Epithelial cell of prostate (primary cell): ENCODE measurements at places on chromosomes 5 and 9.
A peak's percentile ranks its signal among the peaks of the same experiment; 100 is the strongest.

- no peak for DNase-seq
Measured at GRCh38 chr5:14171046-14171445, 27.9 kb downstream of the TRIO start.

GRCh38 chr5:131252824-131253171 lies 11.1 kb upstream of the CDC42SE2 start:
- DNase-seq: no peak

GRCh38 chr5:155631116-155631515 lies 617.6 kb downstream of the KIF4B start:
- peak; percentile 12 for DNase-seq

DNA sequence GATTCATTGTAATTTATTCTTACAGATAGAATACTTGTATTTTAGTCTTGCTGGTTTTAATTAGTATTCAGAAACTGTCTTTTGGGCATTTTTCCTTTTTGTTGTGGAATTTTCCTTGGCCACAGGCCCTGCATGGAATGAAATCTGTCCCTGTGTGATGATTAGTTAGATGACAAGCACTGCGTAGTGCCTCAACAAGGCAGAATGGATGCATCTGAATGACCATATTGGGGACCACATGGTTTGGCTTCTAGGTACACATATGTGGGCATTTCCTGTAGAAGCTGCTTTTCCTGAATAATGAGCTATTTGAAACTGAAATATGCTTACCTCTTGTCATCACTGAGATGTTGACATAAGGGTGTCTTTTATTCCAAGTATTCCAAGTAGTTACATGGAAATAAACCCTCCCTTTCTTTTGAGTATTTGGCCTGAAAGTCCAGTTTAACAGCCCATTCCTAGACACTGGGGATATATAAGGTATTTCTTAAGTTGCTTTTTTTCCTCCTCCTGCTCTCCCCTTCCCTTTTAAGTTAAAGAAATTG lies 147.3 kb downstream of the YTHDC2 start:
- DNase-seq: no peak

DNA sequence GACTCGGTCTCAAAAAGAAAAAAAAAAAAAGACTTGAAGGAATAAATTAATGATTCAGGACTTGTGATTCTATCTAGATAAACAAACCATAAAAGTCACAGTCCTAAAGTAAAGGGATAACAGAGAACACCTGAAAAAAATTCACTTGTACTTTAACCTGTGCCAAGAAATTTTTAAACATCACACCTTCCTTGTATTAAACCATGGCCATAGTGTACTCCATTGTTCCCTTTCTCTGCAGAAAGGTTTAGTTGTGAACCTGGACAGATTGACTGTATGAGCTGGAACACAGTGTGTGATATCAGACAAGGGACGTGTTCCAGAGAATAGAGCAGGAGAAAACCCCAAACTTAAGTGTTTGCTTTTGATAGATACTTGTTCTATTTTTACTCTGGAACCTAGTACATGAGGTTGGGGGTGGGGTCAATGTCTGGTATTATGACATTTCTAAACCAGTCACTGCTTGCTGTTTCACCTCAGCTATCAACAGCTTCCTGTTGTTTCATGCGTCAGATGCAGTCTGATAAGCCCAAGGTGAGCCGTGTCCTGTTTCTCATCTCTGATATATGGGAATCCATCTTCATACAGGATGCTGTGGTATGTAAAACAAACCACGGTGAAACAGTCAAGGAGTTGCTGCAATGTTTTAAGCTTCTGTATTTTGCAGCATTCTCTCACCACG lies 62.5 kb upstream of the ITGA1 start:
- peak; percentile 86 for DNase-seq

- DNase-seq: no peak
Measured at GRCh38 chr5:150731669-150732242, 27.1 kb downstream of the DCTN4 start.

GRCh38 chr9:133977421-133978201 lies 14.5 kb downstream of the VAV2 start:
- no peak for DNase-seq

GRCh38 chr5:126633552-126633951 lies 32.8 kb downstream of the PHAX start:
- DNase-seq: no peak

- no peak for DNase-seq
Measured at GRCh38 chr9:120944434-120944843, 17.8 kb upstream of the TRAF1 start.

GRCh38 chr9:129640086-129640870 lies 1.7 kb downstream of the ASB6 start:
- DNase-seq: no peak

DNA sequence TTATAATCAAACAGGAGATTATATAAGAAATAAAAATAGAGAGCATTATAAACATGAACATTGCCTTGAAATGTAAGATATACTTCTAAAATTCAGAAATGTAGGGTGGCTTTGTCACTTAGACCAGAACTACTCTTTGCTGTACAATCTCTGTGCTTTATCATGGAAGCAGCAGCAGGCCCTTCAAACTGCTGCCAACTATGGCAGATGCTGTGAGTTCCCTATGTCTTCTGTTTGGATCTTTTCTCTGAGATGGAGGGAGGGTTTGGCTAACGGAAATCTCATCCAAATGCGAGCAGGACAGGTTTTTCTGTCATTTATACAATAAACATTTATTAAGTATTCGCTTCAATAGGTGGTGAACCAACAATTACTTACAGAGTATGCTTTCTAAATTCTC lies 34.8 kb upstream of the RICTOR start:
- no peak for DNase-seq

DNA sequence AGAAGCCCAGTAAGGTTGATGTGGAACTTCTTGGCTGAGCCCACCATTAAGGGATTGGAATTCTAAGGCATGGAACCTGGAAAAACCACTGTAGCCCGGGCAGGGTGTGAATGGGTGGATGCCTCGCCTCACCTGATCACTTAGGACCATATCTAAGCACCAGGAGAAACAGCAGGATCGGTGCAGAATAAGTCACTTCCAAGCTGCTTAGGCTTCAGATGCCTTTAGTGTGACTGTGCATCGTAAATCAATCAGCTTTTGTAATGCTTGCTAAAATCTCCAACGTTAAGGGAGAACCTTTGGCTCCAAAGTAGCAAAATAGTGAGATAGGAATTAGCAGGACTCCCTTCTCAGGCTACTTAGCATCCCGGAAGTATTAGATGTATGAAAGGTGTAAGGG lies 103.9 kb upstream of the MEGF10 start:
- no peak for DNase-seq

GRCh38 chr9:121105531-121105930 lies 30.8 kb downstream of the CNTRL start:
- DNase-seq: no peak

- DNase-seq: no peak
Measured at GRCh38 chr9:76608575-76609273, 149.7 kb downstream of the GCNT1 start.

DNA sequence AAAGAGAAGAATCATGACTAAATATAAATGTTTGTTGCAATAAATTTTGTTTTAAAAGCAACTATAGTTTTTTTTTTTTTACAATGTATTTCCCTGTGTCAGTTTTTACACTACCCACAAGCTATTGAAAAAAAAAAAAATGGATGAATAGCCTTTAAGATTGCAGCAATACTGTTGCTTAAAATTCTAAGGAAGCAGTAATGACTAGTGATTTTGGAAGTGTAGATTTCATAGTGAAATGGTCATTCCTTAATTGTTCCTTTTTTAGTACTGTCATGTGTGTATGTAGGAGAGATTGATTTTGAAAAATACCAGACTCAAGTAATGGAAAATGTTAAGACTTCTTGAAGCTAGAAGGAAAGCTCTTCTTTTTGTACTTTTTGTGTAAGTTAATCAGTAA lies 53.1 kb downstream of the NDUFS4 start:
- DNase-seq: no peak

DNA sequence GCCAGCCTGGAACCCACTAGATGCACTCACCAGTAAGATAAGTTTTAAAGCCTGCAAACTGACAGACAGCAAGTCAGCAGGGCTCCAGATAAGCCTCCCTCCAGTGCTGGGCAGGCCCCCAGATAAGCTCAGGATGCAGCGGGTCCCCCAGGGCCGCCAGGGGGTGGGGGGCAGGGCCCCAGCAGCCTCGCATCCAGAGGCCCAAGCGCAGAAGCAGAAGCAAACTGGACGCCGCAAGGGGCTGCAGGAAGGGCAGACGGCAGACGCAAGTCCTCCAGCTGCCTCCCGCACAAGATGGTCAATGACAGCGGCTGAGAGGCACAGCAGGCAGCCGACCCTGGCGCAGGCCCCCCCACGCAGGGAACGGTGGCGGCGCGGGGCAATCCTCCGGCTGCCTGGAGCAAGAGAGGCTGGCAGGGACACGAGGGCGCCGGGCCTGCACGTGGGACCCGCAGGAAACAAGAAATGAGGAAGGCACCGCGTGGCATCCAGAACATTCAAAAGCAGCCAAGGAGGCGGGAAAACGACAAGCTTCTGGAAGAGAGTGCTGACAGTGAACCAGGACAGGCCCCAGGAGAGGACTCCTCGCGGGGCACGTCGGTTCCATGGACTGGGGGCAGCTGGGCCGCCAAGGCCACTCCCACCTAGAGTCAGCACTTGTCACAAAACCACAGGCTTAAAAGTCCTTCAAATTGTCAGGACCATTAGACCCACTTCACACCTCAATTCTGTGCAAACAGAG lies 49.8 kb downstream of the ROR2 start:
- DNase-seq: no peak

- DNase-seq: no peak
Measured at GRCh38 chr5:107790671-107791070, 119.9 kb upstream of the EFNA5 start.

DNA sequence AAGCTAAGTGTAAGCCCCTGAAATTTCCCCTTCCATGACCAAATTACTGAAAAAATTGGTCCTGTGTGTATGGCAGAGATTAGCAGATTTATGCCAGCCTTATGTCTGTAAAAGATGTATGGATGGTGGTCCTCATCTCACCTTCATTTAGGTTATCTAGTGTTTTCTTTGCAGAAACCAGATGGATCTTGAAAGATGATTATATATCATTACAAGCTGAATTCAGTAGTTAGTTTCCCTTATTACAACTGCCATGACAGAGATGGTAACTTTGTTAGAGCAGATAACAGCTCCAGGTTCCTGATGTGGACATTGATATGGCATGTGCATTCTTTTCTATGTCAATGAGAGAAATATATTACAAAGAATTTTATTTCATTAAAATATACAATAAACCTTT lies 1403.2 kb upstream of the CDH6 start:
- no peak for DNase-seq

DNA sequence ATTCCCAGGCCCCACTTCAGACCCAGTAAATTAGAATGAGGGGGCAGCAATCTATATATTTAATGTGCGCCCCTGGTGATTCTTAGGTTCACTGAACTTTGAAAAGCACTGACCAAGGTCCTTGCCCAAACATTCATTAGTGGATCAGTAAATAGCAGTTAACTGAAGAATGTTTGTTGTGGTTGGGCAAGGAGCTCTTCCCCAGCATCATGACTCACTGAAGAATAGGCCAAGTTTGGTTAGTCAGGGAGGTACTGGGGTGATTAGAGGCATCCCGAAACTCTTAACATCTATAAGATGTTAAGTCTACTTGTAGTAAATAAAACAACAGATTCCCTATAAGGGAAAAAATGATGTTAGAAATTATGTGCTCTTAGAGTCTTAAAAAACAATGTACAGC lies 833 bp upstream of the MROH2B start:
- peak; percentile 27 for DNase-seq

- no peak for DNase-seq
Measured at GRCh38 chr9:89601306-89601705, 3.5 kb upstream of the GADD45G start.

GRCh38 chr5:165622864-165623536 lies 2117.6 kb downstream of the MAT2B start:
- no peak for DNase-seq

DNA sequence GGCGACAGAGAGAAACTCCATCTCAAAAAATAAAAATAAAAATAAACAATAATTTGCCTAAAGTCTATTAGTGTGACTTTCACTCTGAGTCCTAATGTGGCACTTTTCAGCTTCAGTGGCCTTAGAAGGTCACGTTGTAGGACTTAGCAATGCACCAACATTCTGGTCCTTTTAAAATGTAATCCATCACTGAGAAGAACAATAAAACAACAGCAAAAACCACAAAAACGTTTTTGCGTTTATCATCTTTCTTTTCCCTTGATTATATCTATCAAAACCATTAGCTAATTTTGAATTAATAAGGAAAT lies 190.1 kb upstream of the ZNF608 start:
- DNase-seq: no peak

DNA sequence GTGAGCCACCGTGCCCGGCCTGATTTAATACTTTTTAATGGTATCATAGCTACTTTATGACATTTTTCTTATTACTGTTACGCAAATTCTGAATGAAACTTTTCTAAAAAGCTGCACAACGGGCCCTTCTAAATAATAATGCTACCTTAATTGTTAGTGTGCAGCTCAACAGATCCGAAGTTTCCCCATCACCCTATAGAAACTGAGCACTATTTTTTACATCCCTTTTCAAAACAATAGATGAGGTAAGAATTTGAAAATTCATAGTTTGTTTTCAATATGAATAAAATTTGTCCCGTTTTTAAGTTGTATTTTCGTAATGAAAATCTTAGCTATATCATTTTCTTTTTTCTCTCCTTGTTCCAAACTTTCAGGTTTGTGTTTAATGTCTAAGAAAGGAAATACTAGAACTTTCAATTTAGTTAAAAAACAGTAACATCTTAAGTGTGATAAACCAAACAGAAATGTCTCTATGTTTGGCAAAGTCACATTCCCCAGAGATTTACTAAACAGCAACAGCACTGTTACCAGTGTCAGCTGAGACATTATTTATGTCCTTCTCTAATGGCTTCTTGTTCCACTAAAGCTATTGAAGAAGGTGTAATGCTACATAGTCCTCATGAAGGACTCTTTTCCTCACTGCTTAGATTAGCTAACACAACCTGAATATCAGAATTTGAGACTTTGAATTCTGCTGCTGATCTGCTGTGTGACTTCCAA lies 22.9 kb downstream of the KIF2A start:
- DNase-seq: no peak

DNA sequence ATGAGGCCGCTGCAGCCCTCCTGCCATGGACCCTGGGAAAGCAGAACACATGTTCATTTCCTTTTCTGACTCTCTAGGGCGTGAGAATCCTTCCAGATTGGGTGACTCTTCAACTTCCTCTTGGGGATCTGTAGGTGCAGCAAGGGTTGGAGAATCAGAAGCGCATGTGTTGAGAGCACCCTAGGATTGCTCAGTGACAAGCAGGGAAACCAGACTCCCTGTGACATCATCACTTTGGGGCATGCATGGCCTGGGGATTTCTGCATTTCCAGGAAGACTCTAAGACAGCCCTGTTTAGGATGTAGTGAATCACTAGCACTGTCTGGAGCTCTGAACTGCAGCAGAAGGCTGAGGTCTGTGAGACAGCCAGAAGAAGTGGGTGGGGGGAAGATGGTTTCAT lies 15.1 kb upstream of the LCP2 start:
- peak; percentile 53 for DNase-seq

GRCh38 chr5:109654455-109654854 lies 35.3 kb upstream of the MAN2A1 start:
- no peak for DNase-seq

GRCh38 chr9:78860801-78861475 lies 564.0 kb downstream of the PSAT1 start:
- peak; percentile 48 for DNase-seq

GRCh38 chr5:98503616-98504015 lies 269.8 kb upstream of the RGMB start:
- no peak for DNase-seq
